GM03348 (cell line): ENCODE measurements at places on chromosomes 13 and 19.

- peak; percentile 37 for DNase-seq
Observed at GRCh38 chr13:110812121-110812868, 98.8 kb downstream of the ING1 start.

DNA sequence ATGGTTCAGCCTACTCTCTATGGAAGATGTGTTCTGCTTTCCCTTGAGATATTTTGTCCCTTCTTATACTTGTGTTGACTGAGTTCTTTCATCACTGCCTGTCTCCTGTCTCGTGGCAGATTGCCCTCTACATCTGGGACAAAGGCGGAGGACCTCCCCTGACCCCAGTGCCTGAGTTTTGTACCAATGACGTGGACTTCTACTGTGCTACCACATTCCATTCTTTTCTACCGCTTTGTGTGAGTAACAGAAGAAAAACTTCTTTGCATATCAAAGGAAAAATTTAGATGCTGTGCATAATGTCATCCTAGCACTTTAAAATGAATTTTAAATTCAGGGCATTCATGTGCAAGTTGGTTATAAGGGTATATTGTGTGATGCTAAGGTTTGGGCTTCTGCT lies 74.6 kb downstream of the B3GLCT start:
- DNase-seq = no peak

DNA sequence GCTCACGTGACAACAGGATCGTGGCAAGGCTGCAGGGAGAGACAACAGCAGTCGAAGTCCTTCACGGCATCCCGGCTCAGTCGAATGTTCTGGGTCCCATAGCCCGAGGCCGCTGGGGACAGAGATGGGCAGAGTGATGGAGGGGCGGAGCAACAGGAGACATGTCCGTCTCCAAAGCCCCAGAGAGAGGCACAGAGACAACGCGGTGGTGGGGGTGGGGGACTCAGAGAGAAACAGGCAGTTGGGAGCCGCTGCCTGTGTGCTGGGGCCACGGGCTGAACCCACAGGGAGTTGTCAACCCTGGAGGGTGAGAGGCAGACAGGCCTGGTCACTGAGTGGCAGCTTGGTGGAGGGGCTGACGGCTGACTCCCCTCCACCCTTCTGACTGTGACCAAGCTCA lies 20.4 kb downstream of the NOSIP start:
- no peak for DNase-seq

DNA sequence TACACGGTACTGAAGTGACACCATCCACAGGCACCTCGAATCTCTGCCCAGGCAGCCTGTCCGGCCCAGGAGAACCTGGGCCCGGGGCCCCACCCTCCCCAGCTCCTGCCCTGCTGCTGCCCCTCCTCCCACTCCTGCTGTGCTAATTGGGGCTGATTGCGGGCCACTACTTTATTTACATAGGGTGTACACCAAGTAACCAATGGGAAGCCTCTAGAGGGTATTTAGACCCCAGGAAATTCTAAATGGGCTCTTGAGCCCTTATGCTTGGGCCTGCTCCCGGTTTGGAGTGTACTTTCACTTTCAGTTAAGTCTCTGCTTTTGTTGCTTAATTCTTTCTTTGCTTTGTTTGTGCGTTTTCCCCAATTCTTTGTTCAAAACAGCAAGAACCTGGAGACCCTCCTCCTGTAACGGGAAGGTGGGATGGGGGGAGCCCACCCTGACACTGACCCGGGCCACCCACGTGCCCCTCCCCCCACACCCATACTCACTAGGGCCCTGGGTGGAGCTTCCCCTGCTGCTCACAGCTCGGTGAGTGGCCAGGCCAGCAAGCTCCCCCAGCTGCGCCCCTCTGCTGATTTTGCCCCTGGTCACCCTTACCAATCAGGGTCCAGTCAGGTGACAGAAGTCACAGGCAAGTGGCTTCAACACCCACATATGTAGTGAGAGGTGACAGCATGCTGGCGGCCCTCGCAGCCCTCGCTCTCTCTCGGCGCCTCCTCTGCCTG lies 9.4 kb downstream of the SCGB2B2 start:
- peak; percentile 59 for DNase-seq

DNA sequence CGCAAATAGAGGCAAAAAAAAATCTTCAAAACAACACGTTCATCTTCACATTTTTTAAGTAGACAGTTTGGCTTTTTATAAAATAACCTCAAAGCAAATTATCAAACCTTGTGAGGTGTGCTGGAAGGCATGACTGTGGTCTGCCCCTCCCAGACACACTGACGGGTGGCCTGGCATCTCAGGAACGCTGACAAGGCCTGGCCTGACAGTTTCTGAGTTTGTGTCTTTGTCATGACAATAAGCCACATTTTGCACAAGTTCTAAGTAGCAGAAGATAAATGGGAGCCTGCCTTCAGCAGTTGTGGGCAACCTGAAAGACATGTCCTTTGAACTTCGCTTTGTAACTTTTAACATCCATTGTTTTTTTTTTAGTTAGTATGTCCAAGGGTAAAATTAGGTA lies 38.5 kb downstream of the SOX21 start:
- DNase-seq = no peak

GRCh38 chr13:31909864-31910551 lies 121.6 kb upstream of the FRY start:
- peak; percentile 50 for DNase-seq

DNA sequence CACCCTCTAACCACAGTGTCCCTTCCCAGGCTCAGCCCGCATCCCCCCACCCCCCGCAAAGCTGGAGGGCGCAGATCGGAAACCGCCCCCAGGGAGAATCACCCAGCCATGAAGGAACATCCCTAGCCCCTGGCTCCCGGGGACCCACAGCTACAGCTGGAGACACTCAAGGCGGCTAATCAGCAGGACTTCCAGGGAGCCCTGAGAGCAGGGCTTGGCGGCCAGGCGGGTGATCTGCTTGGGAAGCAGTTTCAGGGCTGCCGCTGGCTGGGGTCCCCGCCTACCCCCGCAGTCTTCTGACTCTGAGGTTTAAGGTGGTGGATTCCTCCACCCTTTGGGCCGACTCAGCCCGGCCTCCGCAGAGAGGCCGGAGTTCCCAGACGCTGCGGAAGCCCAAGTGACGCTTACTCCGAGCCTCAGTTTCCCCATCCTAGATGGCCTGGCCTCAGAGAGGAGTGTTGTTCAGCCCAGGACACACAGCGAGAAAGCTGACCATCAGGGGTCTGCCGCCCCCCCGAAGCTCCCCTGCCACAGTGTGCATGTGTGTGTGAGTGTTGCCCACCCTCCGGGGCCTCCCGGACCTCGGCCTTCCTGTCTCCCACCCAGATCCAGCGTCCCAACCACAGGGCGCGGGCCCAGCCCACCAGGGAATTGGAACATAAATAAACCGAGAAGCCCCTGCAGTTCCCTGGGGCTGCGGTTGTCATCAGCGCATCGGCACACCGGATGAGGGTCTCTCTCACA lies 9.8 kb downstream of the FUT6 start:
- no peak for DNase-seq

DNA sequence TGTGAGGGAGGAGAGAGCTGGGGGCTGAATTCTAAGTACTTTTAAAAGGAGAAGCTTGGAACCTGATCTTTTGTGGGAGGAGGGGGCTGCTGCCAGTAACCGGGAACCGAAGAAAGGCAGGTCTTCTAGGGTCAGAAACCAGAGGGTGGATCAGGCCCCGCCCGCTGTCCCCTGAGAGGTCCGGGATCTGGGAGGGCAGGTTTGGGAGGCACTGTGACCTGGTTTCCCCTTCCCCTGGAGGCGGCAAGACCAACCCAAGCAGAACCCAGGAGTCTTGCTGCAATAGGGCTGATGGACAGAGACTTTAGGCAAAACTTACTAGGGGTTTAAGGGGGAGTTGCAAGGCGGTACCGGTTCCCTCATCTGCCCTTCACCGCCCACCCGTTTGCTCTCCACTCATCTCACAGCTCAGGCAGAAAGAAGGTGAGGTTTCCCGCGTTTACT lies 707 bp upstream of the KLK8 start:
- DNase-seq = no peak

GRCh38 chr19:14248578-14249011 lies 42.6 kb upstream of the ADGRL1 start:
- no peak for DNase-seq

GRCh38 chr13:24672141-24673132 lies 7.8 kb upstream of the ATP12A start:
- DNase-seq = no peak

DNA sequence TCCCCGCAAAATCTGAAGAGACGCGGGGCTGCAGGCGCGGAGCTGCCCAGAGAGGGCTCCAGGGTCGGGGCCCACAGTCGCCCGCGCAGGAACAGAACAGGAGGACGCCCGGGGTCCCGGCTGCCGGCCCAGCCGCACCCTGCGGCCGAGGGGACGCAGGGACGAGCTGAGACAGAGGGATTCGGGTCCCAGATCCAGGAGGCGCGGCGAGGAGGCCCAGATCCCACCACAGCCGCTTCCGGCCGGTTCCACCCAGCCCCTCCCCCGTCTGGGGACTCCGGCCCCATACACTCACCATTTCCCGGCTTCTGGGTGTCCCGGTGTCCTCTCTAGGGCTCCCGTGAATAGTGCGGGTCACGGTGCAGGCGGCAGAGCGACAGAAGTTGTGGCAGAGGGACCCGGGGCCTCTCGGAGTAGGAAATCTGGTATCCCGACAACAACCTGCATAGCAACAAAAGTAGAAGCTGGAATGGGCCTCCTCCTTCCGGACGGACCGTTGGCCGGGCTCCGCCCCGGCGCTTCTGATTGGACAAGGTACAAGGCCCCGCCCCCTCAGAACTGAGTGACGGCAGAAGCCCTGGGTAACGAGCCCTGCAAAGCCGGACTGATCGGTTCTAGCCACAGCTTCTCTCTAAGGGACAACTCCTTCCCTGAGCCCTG lies at the start of gene ZNF20:
Gene ZNF20 (minus strand): TSS at position 466 of the 660 bp plus-strand sequence. CDS start 168 bp downstream, at position 298.
- DNase-seq = peak; percentile 98

GRCh38 chr19:56423276-56423984 lies 19.3 kb downstream of the ZNF583 start:
- DNase-seq = no peak

DNA sequence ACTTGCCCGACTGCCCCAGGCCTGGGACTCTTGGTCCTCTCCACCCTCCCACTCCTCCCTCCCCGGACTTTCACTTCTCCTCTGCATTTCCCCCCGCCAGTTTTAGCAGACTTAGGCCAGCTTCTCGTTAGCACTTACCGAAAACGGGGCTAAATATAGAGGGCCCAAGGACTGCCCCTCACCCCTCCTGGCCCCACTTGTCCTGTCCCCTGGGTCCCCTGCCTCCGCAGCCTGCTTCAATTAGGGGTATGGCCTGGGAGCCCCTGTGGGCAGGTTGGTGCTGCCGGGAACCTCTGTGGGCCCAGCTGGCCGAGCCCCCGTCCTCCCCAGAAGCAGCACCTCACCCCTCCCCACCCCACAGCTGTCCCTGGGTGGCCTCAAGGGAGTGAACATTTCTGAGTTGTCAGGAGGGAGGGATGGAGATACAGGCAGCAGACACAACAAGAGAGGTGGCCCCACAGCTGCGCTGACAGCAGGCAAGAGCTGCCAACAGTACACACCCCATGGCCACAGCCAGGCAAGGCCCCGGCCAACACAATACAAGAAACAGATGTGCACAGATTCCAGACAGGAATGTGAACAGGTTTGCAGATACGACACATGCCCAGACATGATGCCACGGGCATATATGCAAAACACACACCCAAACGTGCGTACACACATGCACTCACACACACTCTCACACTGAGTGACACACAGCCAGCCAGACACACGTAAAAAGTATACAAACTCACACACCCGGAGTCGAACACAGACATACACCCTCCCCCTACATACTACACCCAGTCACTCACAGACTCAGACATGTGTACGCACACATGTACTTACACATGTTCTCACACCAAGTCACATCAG lies 2.6 kb downstream of the POU2F2 start:
- DNase-seq = peak; percentile 91

DNA sequence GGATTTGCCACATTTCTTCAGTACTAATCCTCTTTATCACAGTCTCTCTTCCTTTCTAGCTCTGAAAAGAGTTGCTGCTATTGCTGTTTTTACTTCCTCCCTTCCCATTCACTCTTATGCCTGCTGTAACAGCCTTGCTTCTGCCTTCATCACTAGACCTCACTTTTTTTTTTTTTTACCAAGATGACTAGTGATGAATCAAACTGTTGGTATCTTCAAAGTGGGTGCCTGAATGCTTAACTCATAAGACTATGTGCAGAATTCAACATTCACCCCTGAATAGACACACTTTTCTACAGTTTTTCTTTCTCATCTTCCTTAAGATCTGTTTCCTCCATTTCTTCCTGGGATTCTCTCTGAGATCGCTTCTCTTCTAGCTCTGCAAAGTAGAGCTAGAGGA lies 217.2 kb upstream of the HTR2A start:
- DNase-seq = peak; percentile 75

- no peak for DNase-seq
Observed at GRCh38 chr19:14066134-14066533, 4.3 kb upstream of the PALM3 start.

- peak; percentile 31 for DNase-seq
Observed at GRCh38 chr13:29893438-29893837, 43.0 kb upstream of the UBL3 start.

DNA sequence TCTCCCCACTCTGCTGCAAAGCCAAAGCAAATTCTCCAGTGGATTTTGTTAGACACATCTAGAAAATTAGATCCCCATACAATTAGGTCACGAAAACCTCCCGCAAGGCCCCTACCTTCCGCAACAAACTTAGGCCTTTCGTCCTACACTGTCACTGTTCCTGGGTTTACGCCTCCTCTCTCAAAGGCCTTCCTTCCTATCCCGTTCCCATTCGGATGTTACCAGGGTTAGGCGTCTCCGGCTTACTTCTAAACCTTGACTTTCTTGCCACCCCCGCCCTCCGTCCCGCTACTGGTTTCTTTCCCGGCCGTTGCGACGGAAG lies 754 bp downstream of the RNF6 start:
- DNase-seq = no peak

DNA sequence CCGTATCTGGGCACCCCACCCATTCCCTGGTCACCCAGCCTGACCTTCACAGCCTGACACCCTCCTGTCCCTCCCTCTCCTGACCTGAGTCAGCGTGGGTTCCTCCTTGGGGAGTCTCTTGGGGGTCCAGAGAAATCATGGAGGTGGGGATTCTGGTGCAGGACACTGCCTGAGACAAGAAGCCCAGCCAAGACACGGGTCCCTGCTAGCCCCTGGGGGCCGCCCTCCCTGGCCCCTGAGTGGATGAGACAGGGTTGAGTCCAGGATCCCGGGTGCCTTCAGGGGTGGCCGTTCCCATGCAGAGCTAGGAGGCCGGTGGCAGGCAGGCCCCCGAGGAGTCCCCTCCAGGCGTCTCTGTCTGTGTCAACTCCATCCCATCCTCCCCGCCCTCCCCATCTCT lies 1.6 kb downstream of the MAP2K7 start:
- DNase-seq = no peak

- DNase-seq = peak; percentile 73
Observed at GRCh38 chr19:28466107-28467045, 746.6 kb downstream of the UQCRFS1 start.
